D341Med (cell line): ENCODE measurements at places on chromosomes 16 and 17.

GRCh38 chr17:70329721-70330120 lies 160.4 kb downstream of the KCNJ2 start:
- no peak for DNase-seq

DNA sequence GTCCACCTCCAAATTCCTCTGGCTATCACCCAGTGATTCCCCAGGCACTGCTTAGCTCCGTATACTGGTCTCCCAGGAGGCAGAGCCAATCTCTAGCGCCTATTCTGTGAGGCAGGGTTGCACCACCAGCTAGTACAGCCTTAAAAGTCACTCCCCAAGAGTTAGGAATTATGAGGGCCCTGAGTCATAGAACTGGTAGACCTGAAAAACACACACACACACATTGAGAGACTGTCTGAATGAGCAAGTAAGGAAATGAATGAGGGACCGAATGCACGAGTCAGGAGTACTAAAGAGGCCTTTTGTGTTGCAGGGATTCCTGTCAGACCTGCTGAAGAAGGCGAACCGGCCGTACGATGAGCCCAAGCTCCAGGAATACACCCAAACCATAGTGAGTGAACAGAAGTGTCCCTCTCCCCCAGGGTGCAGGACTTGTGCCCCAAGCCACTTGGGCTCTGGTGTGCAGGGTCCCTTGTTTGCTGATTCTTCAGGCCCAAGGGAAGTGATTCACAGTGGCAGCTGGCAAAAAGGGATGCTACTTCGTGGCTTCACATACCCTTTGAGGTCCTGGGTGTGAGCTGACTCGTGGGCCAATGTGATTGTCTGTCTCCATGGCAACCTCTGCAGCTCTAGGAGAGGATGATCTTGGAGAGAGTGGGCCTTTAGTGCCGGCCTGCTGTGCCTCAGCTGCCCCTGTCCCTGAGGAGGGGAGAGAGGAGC lies 24.7 kb downstream of the CALB2 start:
- no peak for DNase-seq

GRCh38 chr17:35254107-35254773 lies 11.4 kb downstream of the SLFN5 start:
- DNase-seq = no peak

DNA sequence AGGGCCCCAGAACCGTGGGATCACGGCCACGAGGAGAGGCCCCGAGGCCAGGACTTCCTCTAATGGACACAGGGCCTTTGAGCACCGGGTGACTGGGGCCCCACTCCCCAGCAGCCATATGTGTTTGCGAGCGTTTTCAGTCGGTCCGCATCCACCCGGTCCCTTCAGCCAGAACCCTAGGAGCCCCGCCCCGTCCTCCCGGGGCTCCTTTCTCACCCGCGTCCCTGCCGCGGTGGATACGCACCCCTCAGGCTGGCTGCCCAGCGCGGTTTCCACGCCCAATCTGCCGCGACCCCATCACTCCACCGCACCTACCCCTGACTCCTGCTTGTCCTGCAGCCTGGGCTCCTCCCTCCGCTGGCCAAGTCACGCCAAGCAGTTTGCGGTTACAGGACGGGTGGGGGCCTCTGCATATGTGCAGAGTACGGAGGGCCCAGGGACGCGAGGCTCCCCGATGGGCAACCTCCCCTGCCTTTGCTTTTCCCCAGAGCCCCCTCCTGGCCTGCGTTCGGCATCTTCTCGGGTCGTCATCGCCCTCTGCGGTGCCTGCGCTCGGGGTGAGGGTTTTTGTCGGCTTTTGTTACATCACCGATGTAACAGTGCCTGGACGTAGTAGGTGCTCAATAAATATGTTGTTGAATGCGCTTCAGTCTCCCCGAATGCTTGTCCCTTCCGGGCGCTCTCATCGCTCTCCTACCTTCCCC lies 1.0 kb upstream of the TTYH2 start:
- DNase-seq = no peak
